Right forelimb (tissue), 1 donor: ENCODE measurements at places on chromosomes 6 and 20.

DNA sequence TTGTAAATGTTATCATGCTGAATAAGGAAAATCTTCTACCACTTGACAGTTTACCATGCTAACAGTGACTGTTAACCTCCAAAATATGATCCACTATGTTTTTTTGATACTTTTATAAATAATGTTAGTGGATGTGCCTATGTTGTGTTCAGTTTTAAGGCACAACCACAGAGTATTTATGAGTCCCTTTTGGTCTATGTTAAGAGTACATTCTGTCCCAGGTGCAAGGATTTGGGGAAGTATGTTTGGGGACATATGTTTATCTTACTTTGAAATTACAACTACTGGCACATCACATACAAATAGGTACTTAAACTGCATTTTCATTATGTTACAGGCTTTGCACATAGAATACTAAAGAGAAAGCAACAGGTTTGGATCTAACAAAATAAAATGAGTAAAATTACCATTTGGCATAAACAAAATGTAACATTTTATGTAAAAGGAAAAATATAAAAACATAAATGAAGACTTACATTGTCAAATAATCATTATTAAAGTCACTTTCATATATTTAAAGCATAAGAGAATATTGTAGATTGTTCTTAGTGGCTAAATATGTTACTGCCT lies 71.2 kb downstream of the SESN1 start:
- DNase-seq, result no peak

GRCh38 chr6:3557336-3557735 lies 100.5 kb upstream of the SLC22A23 start:
- DNase-seq, result no peak

DNA sequence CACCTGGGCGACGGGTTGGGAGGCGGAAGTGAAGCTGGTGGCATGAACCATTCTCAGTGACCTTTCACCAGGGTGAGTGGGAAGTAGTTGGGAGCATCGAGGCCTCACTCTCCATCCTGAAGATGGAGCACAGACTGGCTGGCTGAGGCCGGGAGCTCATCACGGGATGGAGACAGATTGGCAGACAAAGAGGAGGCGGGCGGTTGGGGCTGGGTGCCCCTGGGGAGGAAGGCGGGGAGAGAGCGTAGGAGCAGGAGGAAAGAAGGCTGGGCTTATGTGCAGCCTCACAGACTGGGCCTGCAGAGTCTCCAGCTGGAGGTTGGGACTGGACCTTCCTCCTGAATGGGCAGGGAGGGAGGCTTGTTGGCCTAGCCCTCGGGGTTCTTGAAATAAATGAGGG lies 44.2 kb upstream of the SCRT2 start:
- DNase-seq, result no peak

- no peak for DNase-seq
These were observed 8.7 kb upstream of the SALL4 start for GRCh38 chr20:51811042-51811355.

DNA sequence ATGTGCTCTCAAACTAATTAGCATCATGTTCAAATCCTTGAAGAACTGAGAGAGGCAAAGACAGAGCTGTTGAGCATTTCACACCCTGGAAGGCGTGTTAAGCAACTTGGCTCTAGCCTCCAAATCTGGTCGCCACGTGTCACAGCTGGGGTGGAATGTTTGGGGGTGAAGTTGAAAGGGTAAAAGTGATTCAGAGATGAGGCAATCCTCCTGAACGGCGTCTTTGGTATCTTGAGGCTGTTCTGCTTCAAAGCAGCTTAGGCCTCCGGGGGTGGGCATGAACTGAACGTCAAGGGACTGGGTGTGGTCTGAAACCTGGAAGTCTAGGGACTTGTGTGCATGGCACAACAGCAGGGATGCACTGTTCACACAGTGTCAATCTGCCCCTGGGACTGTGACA lies 62.3 kb downstream of the TRAM2 start:
- DNase-seq, result no peak

DNA sequence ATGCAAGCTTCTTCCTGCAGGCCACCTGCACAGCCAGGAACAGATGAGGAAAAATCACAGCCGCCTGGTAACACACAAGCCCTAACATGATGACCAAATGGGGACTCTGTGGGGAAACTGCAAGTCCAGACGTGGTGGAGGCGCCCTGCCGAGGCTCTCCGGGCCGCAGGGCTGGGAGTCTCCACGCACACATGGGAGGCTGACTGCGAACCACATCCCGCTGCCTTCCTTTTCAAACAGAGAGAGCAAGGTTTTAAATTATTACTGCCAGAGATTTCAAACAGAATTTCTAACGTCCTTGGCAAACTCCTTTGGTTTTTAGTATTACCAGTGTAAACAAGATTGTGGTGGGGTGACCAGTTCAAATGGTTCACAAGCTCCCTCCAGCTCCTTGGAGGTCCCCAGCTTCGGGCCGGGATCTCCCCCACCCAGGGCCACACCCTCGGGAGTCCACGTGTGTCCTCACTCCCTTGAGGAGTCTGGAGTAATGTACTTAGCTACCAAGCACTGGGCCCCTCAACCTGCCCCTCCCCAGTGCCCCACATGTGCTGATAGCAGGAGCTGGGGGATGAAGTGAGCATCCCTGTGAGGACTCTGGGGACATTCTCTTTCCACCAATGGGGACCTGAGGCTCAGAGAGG lies 252.7 kb downstream of the TAF4 start:
- no peak for DNase-seq

- no peak for DNase-seq
These were observed 57.3 kb downstream of the TRMT6 start for GRCh38 chr20:5893052-5893451.

- no peak for DNase-seq
These were observed 59.5 kb downstream of the BFSP1 start for GRCh38 chr20:17471606-17472187.

GRCh38 chr20:34045930-34046725 lies 52.4 kb downstream of the RALY start:
- no peak for DNase-seq

- DNase-seq, result no peak
These were observed 203.7 kb downstream of the NFATC2 start for GRCh38 chr20:51338692-51339440.

- no peak for DNase-seq
These were observed 89.2 kb downstream of the UST start for GRCh38 chr6:148835920-148836441.

- DNase-seq, result no peak
These were observed 1338.0 kb upstream of the EYS start for GRCh38 chr6:67045076-67045475.

GRCh38 chr6:31168606-31169005 lies 1.9 kb downstream of the POU5F1 start:
- DNase-seq, result no peak

DNA sequence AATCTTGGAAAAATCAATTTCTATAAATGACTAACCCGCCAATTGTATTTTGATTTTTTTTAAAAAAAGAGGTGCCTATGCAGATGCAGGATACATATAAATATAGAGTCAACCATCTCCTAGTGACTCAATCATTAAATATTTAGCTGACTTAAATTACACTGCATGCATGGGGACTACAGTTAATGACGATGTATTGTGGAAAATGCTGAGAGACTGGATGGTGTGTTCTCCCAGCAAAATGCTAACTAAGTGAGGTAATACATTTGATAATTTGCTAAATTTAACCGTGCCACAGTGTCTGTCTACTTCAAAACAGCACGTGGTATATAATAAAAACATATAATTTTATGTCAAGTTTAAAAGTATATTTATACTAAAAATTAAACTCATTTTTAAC lies 341.6 kb downstream of the PRKN start:
- no peak for DNase-seq

DNA sequence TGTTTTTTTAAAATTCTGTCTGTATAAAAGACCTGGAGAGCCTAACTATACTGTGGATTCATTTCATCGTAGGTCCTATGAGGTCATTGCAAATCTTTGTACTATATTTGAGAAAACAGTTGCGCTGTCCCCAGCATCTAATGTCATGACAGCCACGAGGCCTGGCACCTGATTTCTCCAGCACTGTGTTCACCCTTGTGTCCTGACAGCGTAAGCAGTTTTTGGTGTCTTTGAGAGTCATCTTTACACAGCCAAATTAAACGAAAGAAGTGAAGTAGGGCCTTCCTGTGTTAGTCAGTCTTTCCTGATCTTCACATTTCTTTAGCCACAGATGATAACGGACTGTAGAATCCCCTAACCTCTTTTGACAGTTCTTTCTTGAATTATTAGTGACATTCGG lies 70.6 kb upstream of the PHACTR2 start:
- DNase-seq, result no peak

DNA sequence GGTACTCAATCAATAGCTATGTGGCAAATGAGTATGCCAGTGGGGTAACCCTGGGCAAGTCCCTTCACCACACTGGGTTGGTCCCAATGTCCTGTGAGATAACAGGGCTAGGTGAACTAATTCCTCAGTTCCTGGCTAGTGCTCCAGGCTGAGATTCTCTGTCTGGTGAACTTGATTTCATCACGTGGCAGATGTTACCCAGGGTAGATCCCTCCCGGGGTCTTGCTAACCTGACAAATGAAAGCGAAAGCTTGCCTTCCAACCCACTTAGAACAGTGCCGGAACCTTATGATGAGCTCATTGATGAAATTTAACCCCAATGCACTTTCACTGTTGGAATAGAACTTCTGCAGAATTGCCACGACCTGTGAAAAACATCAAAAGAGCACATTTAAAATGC lies 6.6 kb upstream of the ANKRD60 start:
- peak; percentile 19 for DNase-seq

- DNase-seq, result no peak
These were observed 47.6 kb upstream of the NOTCH4 start for GRCh38 chr6:32271429-32271828.

DNA sequence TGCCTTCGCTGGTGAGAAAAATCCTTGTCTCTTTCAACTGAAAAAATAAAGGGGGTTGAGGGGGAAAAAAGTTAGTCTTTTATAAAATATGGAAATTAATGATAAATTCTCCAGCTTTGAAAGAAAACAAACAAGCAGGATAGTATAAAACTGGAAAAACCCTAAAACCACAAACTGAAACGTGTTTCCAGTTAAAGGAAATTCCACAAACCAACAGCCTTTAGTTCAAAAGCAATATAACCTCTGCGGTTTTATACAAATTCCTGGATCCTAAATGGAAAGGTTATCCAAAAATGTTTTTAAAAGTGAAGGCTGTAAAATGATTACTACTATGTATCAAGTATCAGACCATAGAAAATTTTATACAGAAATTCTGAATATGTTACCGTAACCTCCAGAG lies 55.6 kb downstream of the BMP5 start:
- no peak for DNase-seq

DNA sequence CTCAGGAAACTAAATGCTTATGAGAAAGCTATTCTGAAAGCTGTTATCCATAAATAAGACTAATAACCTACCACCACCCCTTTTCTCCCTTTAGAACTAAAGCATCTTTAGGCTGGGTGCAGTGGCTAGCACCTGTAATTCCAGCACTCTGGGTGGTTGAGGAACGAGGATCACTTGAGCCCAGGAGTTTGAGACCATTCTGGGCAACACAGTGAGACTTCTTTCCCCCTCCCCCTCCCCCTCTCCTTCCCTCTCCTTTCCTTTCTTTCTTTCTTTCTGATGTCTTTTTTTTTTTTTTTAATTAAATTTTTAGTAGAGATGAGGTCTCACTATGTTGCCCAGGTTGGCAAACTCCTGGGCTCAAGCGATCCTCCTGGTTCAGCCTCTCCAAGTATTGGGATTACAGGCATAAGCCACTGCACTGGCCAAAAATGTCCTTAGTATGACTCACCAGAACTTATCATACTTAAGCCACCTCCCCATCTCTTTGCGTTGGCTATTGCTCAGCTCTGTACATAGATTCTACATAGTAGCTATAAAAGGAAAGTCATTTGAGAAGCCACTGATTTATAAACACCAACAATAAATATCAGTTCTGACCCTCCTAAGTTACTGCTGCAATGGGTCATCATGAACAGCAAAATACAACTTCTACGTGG lies 54.8 kb upstream of the SPDEF start:
- no peak for DNase-seq

DNA sequence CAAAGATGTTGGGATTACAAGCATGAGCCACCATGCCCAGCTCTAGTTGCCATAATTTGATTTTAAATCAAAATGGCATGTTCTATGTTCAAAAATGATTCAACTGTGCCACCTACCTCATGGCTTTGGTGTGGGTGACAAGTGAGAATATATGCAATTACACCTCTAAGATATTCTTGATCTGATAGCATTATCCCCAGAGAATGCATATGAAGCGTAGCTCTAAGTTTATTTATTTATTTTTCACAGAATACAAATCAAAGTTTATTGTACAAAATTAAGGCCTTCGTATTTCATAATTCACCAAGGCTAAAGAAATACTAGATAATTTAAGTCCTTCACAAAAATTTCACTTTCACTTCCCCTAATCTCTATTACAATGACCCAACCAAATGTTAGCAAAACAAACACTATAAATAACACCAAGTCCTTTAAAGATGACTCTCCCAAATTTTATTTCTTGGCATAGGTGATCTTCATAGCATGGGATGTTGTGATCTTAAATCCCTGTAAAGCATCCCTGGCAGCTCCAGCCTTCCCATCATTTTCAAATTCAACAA lies 205.9 kb upstream of the TAB2 start:
- DNase-seq, result no peak

DNA sequence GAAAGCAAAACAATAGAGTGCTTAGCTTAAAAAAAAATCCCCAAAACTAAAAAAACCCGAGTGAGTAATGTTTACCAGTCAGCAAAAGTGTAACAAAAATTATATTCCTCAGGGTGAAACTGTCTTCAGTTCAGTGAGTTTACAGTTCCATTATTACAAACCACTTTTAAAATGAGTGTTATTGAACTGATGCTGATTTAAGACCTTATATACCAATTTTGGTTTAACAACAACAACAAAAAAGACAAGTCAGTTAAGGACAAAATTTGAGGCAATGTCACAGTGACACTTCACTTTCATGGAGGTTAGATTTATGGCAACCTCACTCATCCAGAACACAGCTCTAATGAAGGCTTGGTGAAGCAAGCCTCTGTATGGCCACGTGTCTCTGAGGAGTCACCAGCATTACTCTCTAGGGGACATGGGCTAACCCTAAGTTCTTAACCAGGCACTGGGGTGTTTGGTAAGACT lies 630.8 kb downstream of the PHF3 start:
- DNase-seq, result no peak

- peak; percentile 66 for DNase-seq
These were observed 23.0 kb upstream of the CD24 start for GRCh38 chr6:106997392-106998158.

DNA sequence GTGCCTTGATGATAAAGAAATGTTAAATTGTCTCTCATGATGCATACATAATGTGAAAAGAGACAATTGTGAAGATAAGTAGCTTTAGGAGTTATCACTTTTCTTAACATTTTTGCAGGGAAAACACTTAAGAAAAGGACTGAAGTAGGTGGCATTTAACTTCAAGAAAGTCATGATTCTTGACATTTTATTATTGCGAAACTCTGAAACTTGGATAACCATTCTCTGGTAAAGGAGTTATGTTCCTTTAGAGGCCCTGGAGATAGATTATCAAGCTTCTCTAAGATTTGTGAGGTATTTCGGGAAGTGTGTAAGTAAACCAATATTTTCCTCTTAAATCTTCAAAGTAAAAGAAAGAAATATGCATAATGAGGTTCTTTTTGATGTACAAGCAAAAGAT lies 38.5 kb downstream of the HTR1B start:
- no peak for DNase-seq
